ENCODE measurements at places on chromosomes 2 and 18.
A peak's percentile ranks its signal among the peaks of the same experiment; 100 is the strongest.

DNA sequence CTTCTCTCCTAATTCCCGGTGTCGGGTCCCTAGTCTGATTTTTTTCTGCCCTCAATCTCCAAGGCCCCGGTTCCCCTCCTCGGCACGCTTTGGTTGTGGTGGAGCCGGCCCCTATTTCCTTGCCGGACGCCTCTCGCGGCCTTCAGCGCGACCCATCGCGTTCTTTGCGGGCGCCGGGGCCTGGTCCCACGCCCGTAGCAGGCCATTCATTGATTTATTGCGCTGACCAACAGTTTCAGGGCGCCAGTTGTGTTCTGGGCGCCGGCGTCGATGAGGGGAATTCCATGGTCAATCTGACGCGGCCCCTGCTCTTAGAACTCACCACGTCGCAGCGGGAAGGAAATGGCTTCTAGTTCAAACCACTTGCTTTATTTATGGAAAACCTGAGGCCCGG is 396 bp downstream of the CNOT9 start:
- peak; percentile 10 for DNase-seq

GRCh38 chr2:7882296-7882695 is 799.6 kb upstream of the ID2 start:
- no peak for DNase-seq

DNA sequence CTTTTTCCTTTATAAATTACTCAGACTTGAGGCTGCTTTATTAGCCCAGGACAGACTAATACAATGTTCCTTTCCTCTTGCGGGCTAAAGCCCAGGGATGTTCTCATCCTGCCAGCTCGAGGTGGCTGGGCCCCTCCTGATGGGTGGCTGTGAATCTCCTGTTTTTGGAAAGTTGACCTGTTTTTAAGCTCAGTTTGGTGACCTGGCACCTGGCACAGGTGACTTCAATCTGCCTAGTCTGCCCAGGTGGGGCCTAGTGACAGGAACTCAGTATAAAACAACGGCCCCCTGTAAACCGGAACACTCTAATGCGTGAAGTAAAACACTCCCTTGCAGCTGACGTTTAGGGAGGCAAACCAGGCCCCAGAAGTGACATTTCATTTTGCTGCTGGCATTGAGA is 92.7 kb upstream of the SNTG2 start:
- DNase-seq: no peak

GRCh38 chr18:29874519-29875098 is 1167.9 kb downstream of the DSC3 start:
- DNase-seq: no peak

DNA sequence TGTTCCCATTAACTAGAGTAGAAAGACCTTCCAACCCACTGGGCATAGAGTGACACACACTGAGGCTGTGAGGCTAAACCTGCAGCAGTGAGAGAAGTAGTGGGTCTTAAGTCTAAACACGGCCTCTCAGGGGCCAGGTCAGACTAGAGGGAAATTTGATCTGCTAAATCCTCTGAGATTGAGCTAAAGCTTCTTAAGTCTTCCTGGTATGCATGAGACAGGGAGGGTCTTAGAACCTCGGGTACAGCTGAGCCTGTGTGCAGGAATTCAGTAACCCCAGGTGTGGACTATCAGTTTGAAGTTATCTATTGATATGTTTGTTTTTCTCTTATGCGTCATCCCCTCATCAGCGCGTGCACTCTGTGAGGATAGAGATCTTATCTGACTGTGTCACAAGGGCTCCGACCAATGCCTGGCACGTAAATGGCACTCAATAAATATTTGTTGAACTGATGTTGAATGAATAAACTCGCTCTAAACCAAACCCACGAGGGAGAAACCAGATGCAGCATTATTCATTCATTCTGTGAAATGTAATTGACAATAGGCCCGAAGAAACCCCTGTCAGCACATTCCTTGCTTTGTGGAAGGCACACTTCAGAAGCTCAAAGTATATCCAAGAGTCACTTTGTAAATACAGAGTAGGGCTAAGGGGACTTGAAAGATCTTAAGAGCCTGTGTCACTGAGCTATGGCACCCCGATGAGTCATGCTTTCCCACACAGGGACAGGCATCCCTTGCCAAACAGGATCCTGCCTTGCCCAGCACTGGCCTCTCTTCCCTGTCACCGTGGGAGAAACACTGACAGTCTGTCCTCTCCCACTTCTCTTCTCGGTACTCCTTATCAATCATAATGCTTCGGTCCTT is 21.7 kb upstream of the RAB10 start:
- DNase-seq: no peak

GRCh38 chr2:64939332-64939917 is 49.8 kb upstream of the SLC1A4 start:
- no peak for DNase-seq

DNA sequence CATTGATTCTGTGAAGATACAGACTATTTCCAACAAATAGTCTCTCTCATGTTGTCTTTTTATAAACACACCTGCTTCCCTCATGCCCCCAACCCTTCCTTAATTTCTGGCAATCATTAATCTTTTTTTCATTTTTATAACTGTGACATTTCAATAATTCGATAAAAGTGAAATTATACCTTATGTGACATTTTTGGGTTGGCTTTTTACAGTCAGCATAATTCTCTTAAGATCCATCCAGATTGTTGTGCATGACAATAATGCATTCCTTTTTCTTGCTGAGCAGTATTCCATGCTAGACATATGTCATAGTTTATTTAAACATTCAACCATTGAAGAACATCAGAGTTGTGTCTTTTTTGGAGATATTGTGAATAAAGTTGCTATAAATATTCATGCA is 541.8 kb upstream of the VRK2 start:
- DNase-seq: no peak

DNA sequence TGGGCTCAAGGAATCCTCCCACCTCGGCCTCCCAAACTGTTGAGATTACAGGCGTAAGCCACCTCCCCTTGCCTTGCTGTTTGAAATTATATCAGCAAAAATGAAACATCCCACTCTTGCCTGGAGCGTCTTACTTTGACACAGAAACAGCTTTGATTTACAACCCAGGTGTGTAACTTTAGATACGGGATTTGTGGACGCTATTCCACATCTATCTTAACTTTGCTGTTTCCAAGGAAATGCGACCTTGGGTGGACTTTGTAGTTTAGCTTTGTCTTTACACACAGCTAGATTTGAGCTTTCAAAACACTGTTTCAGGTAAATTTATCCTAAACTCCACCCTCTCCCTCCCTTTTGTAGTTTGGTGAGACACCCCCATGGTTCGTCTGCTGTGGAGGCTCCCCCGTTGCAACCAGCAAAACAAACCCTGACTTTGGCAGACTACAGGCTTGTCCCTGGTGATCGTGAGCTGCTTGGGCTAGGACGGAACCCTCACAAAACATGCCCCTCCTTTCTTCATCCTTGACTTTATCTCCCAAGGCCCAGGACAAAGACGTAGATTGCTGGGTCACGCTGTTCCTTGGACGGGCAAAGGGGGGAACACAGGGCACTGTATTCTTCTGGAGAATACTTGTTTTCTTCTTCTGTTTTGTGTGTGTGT is 5.5 kb upstream of the MSH6 start:
- DNase-seq: no peak

- no peak for DNase-seq
Observed at GRCh38 chr2:81304154-81304830, 999.7 kb upstream of the LRRTM1 start.

DNA sequence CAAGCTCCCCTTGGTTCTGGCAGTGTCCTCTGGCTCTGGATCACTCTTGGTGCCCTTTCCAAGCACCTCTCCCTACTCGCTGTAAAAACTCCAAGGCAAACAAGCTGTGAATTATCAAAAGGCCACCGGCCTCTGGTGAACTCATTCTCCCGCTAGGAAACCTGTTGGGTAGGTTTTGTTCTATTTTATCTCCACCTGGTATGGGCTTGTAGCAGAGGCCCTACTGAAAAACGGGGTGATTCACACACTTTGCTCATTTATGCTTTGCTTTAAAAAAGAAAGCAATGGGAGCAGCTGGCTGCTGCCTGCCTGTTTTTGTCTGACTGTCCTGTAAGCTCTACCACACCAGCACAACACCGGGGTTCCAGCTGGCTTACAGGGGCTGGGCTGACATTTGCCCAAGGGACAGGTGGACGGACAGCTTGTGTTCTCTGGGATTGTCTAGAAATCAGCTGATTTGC is 56.8 kb downstream of the SH3BP4 start:
- no peak for DNase-seq

DNA sequence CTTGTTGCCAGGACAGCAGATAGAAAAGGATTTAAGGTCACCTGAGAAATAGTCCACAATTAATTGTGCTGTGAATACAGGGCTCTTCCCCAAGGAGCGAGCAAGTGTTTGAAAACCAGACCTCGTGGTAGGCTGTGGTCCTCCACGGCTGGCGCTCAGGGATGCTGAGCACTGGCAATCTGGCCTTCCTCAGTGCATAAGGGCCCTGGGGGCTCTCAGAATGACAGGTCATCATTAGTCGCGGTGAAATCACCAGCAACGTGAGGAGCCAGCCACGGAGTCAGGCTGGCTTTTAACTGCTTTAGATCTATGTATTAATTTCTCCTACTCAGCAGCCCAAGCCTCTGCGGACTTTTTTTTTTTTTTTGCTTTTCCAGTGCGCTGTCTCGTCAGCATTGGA is 148.5 kb downstream of the FHOD3 start:
- no peak for DNase-seq

GRCh38 chr2:62116983-62117382 is 78.9 kb upstream of the B3GNT2 start:
- DNase-seq: no peak

- DNase-seq: no peak
Observed at GRCh38 chr18:62017618-62018017, 124.8 kb upstream of the RNF152 start.

Measured in activated naive CD8-positive, alpha-beta T cell treated with anti-CD3 and anti-CD28 coated beads, Interleukin-2, amount 50 U/mL, for 16 hours (primary cell).